ENCODE measurements at places on chromosomes 6 and 20.

GRCh38 chr6:43834528-43835155 lies 64.6 kb downstream of the VEGFA start:
- DNase-seq = no peak

- DNase-seq = no peak
Measured at GRCh38 chr6:164108869-164109769, 694.6 kb downstream of the QKI start.

DNA sequence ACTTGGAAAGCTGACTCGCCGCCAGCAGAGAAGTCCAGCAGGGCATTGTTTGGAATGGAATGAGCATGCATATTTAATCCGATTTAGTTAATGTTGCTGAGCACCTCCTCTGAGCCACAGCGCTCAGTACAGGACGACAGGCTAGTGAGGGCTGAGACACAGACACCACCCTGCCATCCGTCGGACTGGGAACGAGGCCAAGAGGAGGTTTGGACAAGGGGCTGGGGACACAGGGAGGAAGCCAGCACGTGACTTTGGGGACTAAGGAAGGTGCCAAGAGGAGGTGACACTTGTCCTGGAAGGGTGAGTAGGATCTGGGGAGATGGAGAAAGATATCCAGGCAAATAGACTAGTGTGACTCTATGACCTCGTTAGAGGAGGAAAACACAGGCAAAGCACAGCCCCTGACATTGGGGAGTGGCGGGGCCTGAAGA lies 152.5 kb upstream of the ECI2 start:
- DNase-seq = no peak

GRCh38 chr20:32368925-32369324 lies 10.8 kb downstream of the ASXL1 start:
- no peak for DNase-seq

DNA sequence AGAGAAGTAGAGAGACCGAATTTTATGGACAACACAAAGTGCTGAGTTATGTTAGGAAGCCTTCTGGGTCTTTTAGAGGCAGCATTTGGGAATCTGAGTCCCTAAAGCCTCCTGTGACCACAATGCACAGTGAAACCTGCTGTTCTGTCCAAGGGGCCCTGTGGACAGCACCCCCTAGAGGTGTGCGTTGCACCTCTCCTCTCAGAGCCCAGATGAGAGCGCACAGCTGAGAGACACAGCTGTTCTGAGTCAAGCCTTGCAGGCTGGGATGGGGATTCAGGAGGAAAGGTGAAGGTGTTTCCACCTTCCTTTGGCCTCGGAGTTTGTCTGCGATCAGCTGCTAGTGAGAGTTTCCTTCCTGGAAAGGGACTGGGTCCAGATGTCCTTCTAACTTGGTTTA lies 13.0 kb downstream of the PCK1 start:
- peak; percentile 43 for DNase-seq

- DNase-seq = no peak
Measured at GRCh38 chr6:75970093-75970492, 102.4 kb downstream of the IMPG1 start.

DNA sequence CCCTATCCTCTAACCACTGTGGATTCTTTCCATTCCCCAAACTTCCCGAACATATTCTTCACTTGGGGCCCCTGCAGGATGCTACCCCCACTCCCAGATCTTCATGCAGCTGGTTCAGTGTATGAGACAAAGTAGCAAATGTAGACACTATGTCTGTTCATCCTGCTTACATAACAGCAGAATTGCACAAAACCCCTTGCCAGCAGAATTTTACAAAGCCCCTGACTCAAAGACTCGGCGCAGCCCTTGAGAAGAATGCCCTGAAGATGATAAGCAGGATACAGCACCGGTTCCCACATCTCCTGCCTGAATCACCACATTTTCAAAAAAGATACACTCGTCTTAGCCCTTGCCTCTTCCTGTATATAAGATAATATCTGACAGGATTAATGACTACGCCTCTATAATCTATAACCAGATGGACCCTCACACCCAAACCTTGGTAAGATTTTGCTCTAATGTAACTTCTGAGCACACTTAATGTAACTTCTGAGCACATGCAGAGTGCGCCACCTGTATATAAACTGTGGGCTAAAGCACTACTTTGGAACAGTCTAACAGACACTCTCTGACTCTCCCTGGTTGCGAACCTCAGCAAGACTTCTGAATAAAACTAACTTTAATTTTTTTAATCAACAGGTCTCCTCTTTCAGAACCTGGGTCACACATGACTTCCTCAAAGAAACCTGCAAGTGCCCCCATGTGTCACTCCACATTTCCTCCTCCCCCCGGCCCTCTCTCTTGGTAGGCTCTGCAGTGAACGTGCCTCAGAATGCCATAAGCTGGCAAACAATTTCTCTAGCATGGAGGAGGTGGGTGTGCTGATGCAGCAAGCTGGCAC lies 28.7 kb downstream of the RALGAPA2 start:
- peak; percentile 13 for DNase-seq

DNA sequence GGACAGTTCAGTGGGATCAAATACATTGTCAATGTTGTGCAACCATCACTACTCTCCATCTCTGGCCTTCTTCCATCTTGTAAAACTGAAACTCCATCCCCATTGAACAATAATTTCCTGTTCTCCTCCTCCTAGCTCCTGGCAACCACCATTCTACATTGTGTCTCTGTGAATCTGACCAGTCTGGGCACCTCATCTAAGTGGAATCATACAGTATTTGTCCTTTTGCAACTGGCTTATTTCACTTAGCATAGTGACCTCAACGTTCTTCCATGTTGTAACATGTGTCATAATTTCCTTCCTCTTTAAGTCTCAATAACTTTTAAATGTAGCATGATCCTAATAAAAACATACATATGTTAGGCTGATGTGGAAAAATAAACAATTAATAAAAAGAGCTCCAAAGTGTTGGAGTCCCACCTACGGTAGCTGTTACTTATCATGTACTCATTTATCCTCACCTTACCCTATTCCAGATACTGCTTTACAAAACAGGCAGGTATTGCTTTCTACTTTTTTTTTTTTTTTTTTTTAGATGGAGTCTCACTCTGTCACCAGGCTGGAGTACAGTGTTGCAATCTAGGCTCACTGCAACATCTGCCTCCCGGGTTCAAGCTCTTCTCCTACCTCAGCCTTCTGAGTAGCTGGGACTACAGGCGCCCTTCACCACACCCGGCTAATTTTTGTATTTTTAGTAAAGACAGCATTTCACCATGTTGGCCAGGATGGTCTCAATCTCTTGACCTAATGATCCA lies 91.9 kb downstream of the TNFAIP3 start:
- DNase-seq = no peak

- DNase-seq = no peak
Measured at GRCh38 chr6:16754274-16754673, 7.0 kb downstream of the ATXN1 start.

DNA sequence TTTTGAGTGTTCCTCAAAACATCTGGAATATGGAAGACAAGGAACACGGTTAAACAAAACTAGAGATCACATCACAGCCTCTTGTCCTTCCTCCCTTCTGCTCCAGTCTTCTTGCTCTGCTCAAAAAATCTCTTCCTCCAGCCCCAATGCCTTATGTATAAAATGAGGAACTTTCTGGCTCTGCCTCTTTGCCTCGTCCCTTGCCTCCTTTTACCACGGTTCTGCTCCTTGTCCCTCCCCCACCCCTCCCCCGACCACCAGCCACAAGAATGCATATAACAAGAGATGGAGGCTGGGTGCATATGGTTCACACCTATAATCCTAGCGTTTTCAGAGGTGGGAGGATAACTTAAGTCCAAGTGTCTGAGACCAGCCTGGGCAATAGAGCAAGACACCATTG lies 43.6 kb downstream of the PLAGL2 start:
- DNase-seq = no peak

DNA sequence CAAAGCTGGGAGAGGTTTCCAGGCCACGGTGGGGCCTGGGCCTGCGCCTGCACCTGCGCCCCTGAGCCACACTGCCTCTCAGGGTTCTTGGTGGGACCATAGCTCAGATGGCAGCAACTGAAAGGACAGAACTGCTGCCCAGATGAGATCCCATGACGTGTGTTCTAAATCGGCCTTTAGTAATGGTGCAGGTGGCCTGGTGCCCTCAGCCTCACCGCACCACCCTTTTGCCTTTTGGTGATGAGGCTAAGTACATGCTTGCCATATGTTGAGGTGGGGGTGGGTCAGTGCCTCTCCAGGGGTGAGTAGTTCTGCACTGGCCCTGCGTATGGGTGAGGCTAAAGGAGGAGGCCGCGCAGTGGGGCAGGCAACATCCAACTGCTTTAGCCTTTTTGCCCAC lies 7.4 kb downstream of the PSMG4 start:
- DNase-seq = no peak

GRCh38 chr6:56021943-56022342 lies 146.6 kb upstream of the BMP5 start:
- no peak for DNase-seq

DNA sequence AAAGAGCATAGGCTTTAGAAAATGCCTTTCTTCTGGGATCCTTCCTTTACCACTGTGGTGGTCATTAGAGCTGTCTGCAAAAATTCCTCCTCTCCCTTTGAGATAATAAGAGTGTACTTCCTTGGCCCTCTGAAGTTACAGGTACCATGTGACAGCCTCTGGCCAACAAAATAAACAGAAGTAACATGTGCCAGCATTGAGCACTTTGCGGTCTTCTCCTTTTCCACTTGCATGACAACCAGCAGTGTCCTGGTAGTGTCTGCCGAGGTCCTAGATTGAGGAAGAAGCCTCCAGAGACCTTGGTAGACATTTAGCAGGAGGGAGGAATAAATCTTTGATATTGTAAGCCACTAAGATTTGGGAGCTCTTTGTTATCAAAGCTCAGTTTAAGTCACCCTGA lies 87.5 kb upstream of the ARID1B start:
- DNase-seq = no peak

GRCh38 chr20:59515013-59515905 lies 89.1 kb upstream of the PHACTR3 start:
- DNase-seq = peak; percentile 18

DNA sequence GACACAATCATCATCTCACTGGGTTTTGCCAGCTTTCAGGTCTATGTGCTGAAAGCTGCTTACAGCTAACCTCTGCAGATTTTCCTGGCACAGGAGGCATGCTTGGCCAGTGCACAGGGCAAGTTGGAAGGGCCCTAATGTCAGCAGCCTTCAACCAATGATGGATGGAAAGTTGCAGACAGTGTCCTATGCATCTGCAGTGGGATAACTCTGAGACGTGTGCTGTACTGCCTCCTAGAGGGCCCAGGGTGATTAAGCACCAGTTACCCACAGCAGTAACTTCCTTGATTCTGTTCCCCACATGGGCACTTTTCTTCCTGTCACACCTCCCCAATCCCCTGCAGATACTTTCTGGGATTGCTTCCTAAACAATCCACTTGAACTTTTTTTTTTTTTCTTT lies 38.6 kb downstream of the OVOL2 start:
- peak; percentile 27 for DNase-seq

DNA sequence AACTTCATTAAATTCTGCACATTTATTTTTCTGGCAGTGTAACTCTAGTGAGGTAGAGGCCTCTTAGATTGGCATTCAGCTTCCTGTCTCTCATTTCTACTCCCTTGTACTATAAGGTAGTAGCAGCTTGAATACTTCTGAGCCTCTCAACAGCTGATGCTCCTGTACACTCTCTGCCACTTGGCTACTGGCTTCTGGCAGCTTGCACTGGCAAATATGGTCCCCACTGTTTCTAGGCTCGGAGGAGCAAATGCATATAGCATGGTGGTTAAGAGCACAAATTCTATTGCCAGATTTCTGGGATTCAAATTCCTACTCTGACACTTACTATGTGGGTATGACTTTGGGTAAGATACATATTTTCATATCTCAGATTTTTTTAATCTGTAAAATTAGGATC lies 292.8 kb upstream of the ADGRB3 start:
- DNase-seq = no peak

GRCh38 chr6:101222007-101222406 lies 171.5 kb upstream of the GRIK2 start:
- no peak for DNase-seq

DNA sequence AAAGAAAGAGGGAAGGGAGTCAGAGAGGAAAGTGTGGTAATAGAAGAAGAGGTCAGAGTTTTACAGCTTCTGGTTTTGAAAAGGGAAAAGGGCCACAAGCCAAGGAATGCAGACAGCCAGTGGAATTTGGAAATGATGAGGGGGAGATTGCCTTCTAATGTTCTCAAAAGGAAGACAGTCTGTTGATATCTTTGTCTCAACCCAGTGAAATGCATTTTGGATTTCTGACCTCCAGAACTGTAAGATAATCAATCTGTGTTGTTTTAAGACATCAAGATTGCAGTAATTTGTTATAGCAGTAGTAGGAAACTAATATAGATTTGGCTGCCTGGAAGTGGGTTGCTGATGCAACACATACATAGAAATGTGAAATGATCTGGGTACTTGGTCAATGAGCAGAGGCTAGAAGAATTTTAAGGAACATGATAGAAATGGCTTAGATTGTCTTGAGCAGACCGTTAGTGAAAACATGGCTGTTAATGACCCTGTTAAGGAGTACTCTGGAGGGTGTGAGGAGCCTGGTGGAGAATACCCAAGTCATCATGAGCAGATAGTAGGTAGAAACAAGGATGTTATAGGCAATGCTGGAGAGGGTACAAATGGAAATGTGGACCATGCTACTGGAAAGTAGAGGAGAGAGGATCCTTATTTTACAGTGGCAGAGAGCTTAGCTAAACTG lies 255.8 kb upstream of the RAB32 start:
- no peak for DNase-seq

- DNase-seq = no peak
Measured at GRCh38 chr20:2219481-2220006, 76.3 kb upstream of the TGM3 start.

GRCh38 chr20:63448031-63448430 lies 24.4 kb downstream of the KCNQ2 start:
- no peak for DNase-seq

DNA sequence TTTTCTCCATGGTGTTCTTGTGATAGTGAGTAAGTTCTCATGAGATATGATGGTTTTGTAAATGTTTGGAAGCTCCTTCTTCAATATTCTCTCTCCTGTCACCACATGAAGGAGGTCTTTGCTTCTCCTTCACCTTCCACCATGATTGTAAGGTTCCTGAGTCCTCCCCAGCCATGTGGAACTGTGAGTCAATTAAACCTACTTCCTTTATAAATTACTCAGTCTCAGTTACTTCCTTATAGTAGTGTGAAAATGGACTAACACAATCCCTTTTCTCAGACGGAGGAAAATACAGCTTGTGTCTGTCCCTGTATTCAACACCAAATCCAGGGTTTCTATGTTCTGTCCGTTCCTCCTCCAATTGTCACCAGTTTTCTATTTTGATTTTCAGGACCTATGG lies 181.0 kb downstream of the ALDH8A1 start:
- DNase-seq = no peak

DNA sequence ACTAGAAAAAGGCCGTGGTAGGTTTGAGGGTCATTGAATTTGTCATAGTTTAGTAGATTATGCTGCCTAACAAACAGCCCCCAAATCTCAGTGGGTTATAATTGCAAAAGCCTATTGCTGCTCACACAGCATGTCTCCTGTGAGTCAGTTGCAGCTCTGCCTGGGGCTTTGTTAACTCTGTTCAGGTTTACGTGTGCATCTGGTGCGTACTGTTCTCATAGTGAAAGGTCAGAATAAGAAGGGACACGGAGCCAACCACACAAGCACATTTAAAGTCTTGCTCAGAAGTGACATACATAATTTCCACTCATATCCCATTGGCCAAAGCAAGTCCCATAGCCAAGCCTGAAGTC lies 48.1 kb upstream of the BMP2 start:
- DNase-seq = no peak

GRCh38 chr6:3007571-3007970 lies 7.9 kb downstream of the NQO2 start:
- no peak for DNase-seq
